ENCODE measurements at places on chromosomes 3 and 15.

GRCh38 chr3:168512802-168513201, 417.1 kb upstream of the GOLIM4 start:
- no peak for DNase-seq

GRCh38 chr3:48194446-48195071, 6.3 kb upstream of the CDC25A start:
- DNase-seq = peak; percentile 63

DNA sequence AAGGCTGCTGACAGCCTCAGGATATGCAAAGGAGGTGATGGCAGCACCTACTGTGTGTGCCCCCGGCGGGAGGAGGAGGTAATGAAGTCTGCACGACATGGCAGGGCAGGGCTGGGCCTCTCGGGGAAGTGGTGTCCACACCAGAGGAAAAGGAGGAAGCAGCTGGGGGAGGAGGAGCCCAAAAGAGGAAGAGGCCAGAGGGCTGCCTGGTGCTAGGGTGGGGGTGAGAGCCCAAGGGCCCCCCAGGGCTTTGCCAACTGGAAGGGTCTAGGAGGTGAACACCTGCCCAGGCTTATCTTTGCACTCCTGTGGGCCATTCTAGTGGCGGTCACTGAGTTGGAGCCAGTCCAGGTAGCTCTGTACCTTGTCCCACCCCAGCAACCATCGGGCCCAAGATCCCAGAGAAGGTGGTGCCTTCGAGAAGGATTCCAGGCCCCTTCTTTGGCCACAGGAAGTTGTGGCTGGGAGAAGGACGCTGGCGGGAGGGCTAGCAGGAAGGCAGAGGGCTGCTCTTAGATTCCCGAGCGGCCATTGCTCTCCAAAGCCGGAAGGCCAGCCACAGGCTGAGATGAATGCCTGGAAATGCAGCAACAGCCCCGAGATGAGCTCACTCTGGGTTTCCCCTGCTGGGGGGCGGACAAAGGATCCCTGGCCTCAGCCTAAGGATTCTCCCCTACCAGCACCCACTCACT, 7.0 kb downstream of the GNAI2 start:
- DNase-seq = no peak

- no peak for DNase-seq
Observed at GRCh38 chr15:70767667-70768066, 4.3 kb upstream of the UACA start.

- DNase-seq = no peak
Observed at GRCh38 chr15:85792912-85793590, 1.7 kb downstream of the KLHL25 start.

DNA sequence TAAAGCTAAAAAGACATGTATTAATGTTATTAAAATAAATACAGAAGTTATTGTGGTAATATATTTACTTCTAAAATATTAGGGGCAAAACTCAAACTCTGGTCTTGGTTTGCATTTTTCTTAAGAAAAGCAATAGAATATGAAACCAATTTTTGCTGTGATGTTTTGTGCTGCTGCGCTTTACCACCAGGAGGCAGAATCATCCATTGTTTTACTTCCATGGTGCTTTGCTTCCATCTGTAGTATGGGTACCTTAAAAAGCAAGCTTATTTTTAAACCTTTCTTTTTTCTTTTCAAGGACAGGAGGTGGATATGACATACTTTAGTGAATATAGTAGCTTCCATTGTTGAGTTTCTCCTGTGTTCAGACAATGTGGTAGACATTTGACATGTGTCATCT, 46.6 kb upstream of the MRPL3 start:
- no peak for DNase-seq

- no peak for DNase-seq
Observed at GRCh38 chr3:69126999-69127398, 4.6 kb upstream of the LMOD3 start.

- DNase-seq = peak; percentile 62
Observed at GRCh38 chr15:30791239-30792175, 112.2 kb upstream of the FAN1 start.

DNA sequence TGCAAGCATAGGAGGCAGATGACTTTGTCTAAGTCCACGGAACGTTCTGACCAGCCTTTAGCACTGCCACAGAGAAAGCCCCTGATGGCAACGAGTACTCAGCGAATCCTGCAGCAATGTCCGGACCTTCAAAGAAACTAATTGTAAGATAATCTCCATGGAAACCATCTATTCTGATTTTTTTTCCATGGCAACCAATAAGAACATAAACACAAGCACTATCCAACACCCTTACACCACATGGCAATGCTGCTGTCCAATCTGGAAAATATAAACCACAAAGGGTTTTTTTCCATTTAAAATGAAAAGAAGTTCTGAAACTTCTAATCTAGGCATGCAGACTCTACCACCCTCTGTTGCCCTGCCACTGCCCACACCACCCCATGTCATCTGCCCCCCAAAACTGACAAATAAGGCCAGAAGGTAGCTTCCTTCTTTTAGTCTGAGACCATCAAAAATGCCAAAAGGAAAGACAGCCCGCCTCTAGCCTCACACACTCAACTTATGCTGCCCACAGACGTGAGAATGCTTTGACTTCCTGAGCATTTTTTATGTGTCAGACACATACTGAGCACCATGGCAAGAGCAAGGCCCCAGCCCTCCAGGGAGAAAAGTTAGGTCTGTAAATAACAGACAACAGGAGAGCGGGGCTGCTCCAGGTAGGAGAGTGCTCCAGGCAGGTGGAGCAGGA, 44.5 kb downstream of the POC1A start:
- no peak for DNase-seq

DNA sequence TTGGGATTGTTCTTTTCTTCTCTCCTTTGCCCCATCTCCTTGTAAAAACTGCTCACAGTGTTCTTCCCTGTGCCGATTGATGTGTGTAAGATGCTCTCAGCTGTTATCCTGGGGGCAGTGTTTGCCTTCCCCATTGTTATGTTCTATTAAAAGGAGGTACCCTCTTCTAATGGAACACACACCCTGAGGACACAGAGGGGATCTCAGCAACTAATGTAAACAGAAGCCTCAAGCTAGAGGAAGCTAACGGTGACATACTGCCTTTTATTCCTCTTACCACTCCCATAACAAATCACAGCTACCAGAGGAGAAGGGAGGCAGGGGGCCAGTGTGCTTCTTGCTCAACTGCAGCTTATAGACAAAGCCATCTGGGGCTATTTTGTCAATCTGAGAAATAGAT, 2.2 kb downstream of the TAGLN3 start:
- no peak for DNase-seq

DNA sequence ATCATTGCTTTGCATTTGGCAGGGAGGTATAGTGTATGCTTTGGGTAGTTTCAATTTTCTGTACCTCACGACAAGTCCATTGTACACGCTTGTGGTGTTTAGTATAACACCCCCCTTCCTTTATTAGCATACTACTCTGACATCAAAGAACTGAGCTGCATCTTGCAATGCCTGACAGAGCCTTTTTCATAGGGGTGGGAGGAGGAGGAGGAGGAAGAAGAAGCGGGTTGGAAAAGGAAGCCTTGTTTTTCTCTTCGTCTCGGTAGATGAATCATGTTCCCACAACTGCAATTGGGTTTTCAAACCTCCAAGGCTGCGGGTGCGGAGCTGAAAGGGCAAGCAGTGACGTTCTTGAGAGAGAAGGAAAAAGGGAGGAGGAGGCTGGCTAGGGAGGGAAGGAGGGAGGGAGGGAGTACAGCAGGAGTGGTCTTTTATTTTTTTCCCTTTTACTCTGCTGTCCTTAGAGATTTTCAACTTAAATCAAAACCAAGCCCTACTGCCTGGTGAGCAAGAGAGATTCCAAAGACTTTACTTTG, 175.7 kb downstream of the KLHL25 start:
- DNase-seq = no peak

GRCh38 chr15:67524235-67524634, 3.3 kb downstream of the C15orf61 start:
- DNase-seq = no peak
